ENCODE measurements at places on chromosomes 4 and X.

GRCh38 chr4:8703857-8704495 lies 111.4 kb downstream of the CPZ start:
- DNase-seq: no peak

DNA sequence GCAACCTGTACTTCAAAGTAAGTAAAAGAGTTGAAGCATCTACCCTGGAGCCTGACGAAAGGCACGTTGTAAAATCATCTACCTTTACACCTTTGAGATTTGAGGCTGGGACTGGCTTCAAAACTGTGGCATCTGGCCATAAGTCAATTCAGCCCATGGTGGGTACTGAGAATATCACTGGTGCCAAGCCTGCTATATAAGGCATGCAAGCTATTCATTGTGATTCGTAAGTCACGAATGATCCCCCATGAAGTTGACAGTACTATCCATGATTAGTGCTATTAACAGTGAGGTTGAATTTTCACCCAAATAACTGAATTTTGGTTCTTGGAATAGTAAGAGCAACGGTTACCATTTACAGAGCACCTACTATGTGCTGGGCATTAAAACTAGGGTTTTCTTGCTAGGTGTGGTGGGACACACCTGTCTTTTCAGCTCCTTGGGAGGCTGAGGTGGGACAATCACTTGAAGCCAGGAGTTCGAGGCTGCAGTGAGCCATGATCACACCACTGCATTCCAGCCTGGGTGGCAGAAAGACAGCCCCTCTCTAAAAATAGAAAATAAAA lies 39.8 kb downstream of the IRF2 start:
- DNase-seq: no peak

DNA sequence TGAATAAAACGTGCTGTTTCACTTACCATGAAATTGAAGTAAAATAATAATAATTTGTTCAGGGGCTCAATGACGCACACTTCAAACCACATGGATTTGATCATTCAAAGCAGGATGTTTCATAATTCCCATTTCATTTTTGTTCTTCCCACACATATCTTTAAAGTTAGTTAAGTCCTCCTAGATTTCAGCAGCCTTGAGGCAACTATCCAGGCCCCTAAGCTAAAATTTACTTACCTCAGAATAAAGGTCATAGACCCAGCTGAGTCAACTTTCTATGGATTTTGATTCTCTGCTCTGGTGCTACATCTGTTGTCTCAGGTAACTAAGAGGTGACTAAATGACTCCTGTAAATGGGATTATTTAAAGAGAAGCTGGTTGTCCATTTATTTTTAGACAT lies 25.0 kb downstream of the GPR174 start:
- no peak for DNase-seq

DNA sequence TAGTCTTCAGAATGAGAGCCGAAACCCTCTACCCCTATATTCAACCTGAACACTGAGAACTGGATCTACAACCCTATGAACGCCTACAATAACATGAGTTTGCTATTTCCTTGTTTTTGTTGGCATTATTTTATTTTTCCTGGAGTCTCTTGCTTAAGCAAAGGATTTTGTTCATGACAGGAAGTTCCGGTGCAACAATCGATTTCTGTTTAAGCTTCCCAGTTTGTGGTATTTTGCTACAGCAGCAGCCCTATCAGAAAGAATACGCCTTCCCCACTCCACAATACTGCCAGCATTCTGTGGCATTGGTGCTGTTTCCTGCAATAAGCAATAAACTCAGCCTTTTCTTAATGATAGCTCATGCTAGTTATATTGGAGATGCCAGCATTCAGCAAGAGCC lies 60.9 kb downstream of the NPY5R start:
- no peak for DNase-seq

- peak; percentile 24 for DNase-seq
Measured at GRCh38 chrX:76029385-76029784, 143.5 kb upstream of the PBDC1 start.

- DNase-seq: no peak
Measured at GRCh38 chrX:123713434-123713833, 19.4 kb downstream of the THOC2 start.

- no peak for DNase-seq
Measured at GRCh38 chrX:106894978-106895452, 8.1 kb downstream of the RIPPLY1 start.

- no peak for DNase-seq
Measured at GRCh38 chrX:116267511-116268040, 97.0 kb downstream of the AGTR2 start.

GRCh38 chr4:111210595-111210994 lies 587.7 kb upstream of the PITX2 start:
- DNase-seq: no peak

DNA sequence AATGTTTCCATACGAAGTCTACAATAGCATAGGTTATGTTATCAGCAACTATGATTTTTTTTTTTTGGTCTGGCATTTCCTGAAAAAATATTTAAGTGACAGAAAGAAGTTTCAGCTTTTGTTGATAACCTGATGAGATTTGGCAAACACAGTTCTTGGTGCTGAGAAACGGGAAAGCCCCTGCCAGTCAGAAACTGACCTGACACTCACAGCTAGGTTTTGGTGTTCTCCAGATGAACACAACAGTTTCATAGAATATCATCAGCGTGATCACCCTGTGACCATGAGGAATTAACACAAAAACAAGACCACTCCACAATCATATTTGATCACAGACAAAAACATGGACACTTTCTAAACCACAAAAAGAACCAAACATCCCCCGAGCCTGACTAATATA lies 152.5 kb upstream of the DCAF8L1 start:
- DNase-seq: no peak

DNA sequence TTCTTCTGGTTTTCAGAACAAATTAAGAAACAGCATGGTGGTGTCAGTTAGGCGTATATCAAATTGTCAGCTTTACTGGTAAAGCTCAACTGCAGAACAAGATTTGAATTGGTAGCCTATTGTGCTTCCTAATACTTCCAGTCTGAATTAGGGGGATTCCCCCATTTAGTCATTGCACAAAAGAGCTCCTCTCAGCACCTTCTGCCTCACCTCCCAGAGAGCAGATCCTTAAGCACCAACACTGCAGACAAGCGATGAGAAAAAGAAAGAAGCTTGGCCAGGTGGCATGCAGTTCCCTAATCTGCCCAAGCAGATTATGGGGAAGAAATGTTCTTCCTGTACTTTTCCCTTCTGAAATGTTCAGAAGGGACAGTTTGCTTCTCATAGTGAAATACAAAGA lies 9.2 kb downstream of the MAP9 start:
- DNase-seq: no peak

GRCh38 chrX:72040506-72040905 lies 91.2 kb downstream of the RTL5 start:
- no peak for DNase-seq

GRCh38 chr4:72418458-72418857 lies 150.6 kb downstream of the ADAMTS3 start:
- peak; percentile 35 for DNase-seq

- DNase-seq: no peak
Measured at GRCh38 chr4:25865586-25865985, 2.8 kb upstream of the SEL1L3 start.

- no peak for DNase-seq
Measured at GRCh38 chr4:145799223-145799622, 119.3 kb downstream of the C4orf51 start.

DNA sequence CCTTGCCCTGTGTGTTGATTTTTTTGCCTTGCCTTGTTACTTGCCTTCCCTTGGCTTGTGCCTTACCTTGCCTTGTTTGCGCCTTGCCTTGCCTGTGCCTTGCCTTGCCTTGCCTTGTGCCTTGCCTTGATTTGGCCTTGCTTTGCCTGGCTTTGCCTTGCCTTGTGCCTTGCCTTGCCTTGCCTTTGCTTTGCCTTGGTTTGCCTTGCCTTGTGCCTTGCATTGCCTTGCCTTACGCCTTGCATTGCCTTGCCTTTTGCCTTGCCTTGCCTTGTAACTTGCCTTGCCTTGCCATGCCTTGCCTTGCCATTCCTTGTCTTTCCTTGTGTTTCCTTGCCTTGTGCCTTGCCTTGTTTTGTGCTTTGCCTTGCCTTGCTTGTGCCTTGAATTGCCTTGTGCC lies 94.6 kb downstream of the TAB3 start:
- no peak for DNase-seq

- DNase-seq: no peak
Measured at GRCh38 chrX:2521927-2522386, 21.2 kb upstream of the DHRSX start.
